ENCODE measurements at places on chromosomes 3 and 15.

DNA sequence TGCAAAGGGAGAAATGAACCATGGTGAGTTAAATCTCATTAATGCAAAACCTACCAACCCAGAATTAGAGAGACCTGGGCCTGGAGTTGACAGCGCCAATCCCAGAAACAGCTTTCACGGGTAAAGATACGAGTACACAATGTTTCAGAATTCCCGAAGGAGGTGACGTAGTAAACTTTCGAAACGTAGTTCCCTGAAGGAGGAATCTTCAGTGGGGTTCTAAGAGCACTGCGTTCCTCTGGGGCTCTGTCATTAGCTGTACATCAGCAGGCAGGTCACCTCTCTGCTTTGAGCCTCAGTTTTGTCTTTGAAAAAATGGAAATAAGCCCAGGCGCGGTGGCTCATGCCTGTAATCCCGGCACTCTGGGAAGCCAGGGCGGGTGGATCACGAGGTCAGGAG lies 152.3 kb downstream of the XXYLT1 start:
- no peak for DNase-seq

DNA sequence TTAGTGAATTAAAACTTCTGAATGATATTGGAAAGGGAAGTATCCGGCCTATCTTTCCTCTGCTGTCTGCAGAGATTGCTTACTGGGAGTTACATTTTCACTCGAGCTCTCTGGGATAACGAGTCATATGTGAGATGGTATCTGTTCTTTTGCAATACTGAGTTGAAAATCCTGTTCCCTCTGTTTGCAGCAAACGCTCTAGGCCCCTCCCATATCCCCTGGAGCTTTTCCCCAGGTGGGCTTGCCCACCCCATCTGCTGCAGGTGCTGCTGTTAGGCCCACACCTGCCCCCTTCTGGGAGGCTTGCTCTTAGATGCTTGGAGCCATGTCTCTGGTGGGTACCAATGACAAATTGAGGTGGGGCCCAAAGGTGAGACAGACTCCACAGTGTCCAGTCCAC lies 42.7 kb upstream of the MTMR10 start:
- DNase-seq = no peak

- no peak for DNase-seq
Observed at GRCh38 chr3:107950417-107950816, 140.4 kb downstream of the CD47 start.

DNA sequence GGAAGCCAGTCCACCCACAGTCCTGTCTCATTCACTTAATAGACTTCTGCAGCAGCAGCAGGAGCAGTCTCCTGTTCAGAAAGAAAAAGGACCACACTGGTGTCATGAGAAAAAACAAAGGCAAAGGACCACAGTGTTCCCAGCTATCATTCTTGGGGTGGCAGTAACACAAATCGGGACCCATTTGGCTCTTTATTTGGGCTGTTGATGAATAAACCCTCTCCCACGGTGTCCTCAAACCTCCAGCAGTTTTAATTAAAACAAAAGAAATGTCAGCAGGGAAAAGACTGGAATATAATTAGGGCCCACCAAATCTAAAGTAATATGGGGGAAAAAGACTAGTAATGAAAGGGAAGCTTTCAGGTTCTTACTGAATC lies 210.5 kb upstream of the SLC2A2 start:
- DNase-seq = no peak

DNA sequence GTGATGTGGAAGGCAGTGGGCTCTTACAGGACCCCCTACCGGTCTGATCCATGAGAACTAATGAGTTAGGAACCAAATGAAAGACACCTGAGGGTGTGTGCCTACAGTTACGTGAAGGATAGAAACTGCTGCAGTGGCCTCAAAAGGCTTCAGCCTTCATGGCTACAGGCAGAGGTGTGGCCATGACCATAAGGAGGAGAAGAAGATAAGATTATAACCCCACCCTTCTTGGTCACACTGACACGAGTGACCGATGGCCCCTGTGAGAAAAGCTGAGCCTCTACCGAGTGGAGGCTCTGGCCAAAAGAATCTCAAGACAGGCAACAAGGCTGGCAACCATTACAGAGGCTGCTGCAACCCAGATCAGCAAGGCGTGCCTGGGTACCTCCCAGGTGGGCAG lies 6.3 kb downstream of the RFT1 start:
- DNase-seq = no peak

GRCh38 chr3:34178415-34178814 lies 380.0 kb downstream of the PDCD6IP start:
- DNase-seq = no peak

- DNase-seq = no peak
Observed at GRCh38 chr3:110414855-110415254, 656.8 kb upstream of the NECTIN3 start.

Measured in stimulated activated CD4-positive, alpha-beta T cell treated with anti-CD3 and anti-CD28 coated beads, Interleukin-4, amount 100 ng/mL, for 24 hours (primary cell).